Esophagus muscularis mucosa (tissue), 4 donors: ENCODE measurements at places on chromosomes 6 and 20. TPM values are rescaled to one million over a fixed set of nuclear protein-coding genes. Genes with fewer than 3 reads are reported as not detected.

DNA sequence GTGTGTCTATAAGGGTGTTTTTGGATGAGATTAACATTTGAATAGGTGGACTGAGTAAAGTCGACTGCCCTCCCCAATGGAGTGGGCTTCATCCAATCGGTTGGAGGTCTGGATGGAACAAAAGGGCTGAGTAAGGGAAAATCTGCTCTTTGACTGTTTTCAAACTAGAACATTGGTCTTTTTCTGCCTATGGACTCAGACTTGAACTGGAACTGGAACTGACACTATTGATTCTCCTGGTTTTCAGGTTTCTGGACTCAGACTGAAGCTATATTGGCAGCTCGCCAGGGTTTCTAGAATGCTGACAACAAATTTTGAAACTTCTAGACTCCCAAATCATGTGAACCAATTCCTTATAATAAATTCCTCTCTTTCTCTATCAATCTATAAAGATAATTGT, 498.9 kb upstream of the EPHA7 start:
- DNase-seq: no peak

DNA sequence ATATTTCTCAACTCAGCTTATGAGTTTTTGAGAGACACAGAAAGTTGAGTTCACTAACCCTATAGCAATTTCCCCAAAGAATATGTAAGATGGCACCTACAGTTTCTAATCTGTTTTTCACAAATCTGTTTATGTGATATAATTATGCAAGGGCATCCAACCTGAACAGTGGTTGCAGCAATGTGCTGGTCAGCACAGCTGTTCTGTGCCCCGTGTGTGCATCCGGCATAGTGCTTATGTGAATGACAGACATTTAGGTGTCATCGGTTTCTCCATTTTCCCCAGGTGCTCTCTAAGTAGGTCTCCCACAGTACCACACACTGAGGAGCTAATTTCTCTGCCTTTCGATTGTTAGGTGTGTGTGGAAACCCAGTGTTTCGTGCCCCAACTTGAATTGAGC, 7.7 kb upstream of the BACH2 start:
- no peak for DNase-seq

DNA sequence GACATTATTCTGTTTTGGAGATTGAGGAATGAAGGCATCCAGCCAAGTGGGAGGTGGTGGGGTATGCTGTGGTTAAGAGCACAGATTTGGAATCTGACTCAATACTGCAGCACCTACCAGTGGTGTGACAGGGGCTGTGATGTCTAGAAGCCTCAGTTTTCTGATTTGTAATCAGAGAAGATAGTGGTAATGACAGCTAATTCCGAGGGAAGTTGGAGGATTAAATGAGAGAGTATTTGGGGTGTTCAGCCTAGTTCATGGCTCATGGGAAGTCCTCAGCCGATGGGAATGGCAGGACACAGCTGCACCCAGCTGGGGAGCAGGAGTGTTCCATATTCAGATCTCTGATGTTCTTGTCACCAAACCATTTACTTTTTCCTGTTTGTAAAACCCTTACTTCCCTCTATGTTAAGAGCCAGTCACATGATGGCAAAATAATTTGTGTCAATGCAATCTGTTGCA, 9.3 kb downstream of the SLC9A8 start:
- DNase-seq: no peak

BACH2 gene
- 9.8 TPM for total RNA-seq

DNA sequence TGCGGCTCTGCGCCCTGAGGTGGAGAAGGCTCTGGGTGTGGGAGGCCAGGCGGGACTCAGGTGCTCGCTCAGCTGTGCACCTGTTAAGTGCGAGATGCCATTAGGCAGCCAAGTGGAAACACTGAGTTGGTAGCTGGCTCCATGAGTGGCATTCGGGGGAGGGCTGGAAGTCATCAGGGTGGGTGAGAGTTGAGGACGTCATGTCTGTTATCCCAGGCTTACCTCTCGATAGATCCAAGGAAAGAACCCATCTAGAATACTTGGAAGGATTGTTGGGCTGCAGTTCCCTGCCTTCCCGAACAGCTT, 41.3 kb downstream of the TAF8 start:
- no peak for DNase-seq

HTR1E gene
- 0.19 TPM for total RNA-seq

- DNase-seq: no peak
Measured at GRCh38 chr20:21534453-21534852, 20.6 kb upstream of the NKX2-2 start.

EPPIN gene
- not detected for total RNA-seq

- DNase-seq: no peak
Measured at GRCh38 chr20:62890444-62890843, 28.8 kb upstream of the TCFL5 start.

GRCh38 chr20:37711001-37711400, 17.2 kb downstream of the CTNNBL1 start:
- DNase-seq: no peak

GRCh38 chr6:34414999-34415858, 10.6 kb downstream of the RPS10 start:
- no peak for DNase-seq

SULF2 gene
- total RNA-seq: 78.7 TPM

- DNase-seq: no peak
Measured at GRCh38 chr6:143952947-143953701, 54.9 kb downstream of the PLAGL1 start.

- DNase-seq: no peak
Measured at GRCh38 chr6:130371921-130372420, 6.2 kb downstream of the TMEM200A start.

ABCF1 gene
- 47.7 TPM for total RNA-seq

- no peak for DNase-seq
Measured at GRCh38 chr6:125952764-125953501, 3.6 kb upstream of the HINT3 start.

DNA sequence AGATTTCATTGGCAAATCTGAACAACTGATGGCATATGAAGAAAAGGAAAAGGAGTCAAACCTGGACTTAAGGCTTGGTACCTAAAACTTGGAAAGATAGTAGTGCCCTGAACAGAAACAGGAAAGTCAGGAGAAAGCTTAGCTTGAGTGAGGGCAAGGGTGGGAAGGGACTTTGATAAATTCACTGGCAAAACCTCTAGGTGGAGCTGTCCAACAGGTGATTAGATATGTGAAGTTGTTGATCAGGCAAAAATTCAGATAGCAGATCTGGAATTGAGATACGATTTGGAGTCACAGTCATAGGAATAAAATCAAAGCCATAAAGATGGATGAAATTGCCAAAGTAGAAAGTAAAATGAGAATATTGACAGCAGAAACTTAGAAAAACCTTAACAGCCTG, 16.1 kb upstream of the ZNF292 start:
- DNase-seq: no peak

DNA sequence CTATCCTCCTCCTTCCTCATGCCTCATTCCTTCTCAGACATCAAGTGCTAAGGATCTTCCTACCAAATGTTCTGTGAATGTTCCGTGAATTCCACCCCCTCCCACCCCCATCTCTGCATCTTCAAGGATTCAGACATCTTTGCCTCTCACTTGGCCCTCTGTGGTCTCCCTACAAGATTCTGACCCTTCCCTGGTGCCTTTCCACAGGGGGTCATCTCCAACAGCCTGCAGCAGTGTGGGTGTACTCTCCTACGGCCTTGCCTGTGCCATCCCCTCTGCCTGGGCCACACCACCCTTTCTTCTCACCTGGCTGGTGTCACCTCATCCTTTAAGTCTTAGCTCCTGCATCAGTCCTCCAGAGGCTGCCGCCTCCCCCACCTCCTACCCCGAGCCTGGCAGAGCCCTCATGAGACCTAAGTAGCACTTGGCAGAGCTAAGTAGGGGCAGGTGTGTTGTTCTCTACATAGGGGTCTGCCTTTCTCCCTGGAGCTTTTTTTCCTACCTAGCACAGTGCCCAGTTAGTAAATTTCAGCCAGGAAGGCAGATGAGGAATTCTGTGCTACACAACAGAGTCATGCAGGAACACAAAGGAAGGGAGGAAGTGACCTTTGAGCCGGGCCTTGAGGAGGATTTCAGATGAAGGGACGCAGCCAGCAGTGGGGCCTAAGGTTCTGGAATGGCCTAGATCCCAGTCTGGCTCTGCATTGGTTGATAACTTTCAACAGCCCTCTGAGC, 43.1 kb downstream of the TM9SF4 start:
- DNase-seq: no peak

DNA sequence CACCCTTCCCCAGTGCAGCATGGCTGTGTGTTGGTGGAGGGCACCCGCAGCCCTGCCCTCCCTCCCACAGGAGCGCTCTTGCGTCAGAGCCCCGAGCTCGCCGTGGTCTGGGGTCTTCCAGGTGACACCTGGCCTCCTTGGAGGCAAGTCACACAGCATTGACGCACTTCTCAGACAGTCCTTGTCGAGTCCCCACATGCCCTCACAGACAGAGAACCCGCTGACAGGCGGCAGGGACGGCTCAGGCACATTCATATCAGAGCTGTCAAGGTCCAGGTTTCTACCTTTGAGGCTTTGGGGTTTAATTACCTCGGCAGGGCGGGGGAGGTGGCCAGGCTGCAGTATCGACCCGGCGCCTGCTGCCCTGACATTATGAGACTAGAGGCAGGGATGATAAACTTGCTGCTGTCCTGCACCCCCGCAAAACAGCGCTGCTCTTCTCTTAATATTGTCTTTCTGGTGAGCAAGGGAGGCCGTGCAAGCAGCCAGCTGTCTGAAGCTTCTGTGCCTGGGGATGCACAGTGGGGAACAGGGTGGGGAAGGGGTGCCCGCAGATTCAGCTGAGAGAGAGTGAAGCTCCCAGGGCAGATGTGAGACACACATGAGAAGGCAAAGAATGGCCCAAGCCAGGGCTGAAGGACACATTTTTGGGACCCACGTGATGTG, 4.7 kb downstream of the NPEPL1 start:
- DNase-seq: no peak

CD109 gene
- total RNA-seq: 13.3 TPM

- DNase-seq: no peak
Measured at GRCh38 chr20:48364055-48364454, 463.7 kb downstream of the PREX1 start.

DNA sequence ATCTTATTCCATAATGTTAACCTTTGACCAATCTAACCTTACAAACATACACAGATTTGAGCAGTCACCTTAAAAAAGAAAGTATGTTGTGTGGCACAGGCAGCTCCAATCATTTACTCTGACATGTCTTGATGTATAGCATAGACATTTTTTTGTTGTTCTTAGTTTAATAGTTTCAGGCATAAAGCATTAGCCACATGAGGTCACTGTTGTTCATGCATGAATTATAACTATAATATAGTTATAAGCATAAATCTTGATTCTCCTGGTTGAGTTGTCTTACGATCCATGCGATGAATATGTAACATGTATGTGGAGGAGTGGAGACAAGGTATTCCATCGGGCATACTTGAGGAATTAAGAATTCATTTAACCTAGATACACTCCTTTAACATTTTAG, 26.1 kb upstream of the NKAIN2 start:
- no peak for DNase-seq

DNA sequence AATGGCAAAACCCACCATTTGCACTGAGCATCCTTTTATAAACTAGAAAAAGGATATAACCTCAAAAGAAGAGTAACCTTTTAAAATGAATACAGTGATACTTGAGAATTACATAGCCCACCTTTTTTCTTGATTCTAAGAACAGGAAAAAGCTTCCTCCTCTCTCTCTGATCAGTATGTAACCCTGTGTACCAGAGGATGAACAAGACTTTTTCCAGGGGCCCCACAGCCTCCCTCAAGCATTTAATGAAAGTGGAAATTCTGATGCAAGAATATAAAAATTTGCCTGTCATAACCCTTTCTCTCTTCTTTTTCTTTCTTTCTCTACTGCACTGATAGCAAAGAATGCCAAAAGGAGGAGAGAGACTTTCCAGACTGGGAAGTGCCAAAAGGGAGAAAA, 64.2 kb upstream of the BTN3A2 start:
- no peak for DNase-seq

- no peak for DNase-seq
Measured at GRCh38 chr6:124131779-124132178, 328.1 kb downstream of the NKAIN2 start.

DNA sequence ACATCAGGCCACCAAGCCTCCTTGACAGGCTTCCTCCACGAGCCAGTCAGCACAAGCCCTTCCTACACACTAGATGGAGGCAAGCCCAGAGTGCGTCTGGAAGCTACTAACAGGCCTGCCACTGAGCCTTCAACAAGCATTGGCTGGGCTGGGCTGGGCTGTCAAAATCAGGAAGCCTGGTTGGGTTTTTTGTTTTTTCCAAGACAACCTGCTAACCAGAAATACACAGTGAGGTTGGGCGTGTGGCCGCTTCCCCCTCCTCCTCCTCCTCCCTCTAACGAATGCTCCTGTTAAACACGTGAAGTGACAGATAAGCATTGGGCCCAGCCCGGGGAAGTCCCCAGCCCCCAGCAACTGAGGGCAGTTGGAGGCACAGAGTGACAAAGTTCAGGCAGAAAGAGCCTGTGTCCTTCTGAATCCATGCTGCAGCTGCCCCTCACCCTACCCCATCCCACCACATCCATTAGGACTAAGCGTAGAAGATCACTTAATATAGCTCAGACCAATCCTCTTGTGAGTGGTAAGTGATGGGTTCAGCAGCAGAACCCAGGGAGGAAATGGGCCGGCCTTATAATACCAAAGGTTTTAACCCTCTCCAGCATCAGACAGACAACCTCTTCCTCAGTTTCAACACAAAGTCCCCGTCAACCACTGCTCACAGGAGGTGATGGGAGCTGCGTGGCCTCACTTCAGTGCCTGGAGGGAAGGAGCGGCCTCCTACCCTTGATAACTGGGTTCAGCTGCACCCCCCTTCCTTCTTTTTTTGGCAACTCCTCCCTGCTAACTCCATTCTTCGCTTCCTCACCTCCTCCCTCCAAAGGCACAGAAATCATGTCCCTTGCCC, 1.1 kb downstream of the NFATC2 start:
- peak; percentile 94 for DNase-seq

TMEM151B gene
- total RNA-seq: 0.39 TPM

DNA sequence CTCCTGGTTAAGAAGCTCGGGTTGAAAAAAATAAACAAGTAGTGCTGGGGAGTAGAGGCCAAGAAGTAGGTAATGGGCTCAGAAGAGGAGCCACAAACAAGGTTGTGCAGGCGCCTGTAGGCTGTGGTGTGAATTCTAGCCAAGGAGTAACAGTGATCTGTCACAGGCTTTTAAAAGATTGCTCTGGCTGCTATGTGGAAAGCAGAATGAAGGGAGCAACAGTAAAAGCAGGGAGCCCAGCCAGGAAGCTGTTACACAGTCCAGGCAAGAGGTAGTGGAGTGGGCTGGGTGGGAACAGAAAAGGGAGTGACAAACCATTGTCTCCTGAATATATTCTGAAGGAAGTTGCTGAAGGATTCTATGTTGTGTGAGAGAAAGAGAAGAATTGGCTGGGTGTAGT, 2.0 kb downstream of the HFE start:
- no peak for DNase-seq

DNA sequence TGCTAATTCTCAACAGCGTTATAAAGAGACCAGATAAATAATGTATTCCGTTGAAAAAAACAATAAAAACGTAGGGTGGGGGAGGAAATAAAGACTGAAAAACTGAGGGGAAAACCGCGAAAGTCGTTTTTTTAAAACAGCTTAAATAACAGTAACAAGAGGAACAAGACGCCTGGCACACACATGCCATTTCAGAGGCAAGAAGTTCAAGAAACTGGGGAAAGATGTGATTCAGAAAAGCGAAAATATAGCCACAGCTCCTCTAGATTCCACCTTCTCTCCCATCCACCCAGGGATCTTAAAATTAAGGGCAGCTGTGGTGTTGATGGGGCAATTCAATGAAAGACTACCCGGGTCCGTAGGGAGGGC, 1.3 kb downstream of the EPB41L2 start:
- DNase-seq: no peak

- DNase-seq: no peak
Measured at GRCh38 chr20:23103284-23104018, 17.3 kb upstream of the CD93 start.

GRCh38 chr6:2804516-2804915, 37.1 kb downstream of the SERPINB1 start:
- DNase-seq: no peak

GRCh38 chr6:11769244-11769643, 9.4 kb downstream of the ADTRP start:
- DNase-seq: no peak
